C1 segment of cervical spinal cord (tissue), 14 donors: ENCODE measurements at places on chromosomes 5 and 9.

- DNase-seq, result peak; percentile 65
These were observed 53.4 kb downstream of the TENT4A start for GRCh38 chr5:6766604-6767093.

DNA sequence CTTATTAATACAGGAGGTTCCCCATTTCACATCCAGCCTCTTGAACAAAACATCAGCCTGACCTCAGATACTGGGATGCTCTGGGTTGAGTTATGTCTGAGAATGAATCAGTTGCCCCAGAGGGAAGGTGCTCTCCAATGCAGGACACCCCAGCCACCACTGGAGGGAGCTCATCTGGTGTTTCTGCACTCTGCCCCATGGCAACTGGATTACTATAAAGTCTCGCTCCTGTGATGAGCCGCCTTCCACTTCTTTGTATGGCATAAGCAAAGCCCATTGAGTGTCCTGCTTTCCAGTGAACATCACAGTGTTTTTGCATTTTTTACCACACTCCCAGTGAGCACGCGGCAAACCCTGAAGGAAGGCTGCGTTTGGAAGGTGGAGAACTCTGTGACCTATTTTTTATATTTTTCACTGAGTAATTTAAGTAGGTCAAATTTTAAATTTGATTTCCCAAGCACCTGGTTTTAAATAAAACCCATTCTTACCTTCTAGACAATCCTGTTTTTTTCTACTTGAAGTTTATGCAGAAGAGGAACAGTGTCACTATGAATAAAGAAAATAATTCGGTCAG is 176.9 kb upstream of the WWC1 start:
- DNase-seq, result peak; percentile 5

DNA sequence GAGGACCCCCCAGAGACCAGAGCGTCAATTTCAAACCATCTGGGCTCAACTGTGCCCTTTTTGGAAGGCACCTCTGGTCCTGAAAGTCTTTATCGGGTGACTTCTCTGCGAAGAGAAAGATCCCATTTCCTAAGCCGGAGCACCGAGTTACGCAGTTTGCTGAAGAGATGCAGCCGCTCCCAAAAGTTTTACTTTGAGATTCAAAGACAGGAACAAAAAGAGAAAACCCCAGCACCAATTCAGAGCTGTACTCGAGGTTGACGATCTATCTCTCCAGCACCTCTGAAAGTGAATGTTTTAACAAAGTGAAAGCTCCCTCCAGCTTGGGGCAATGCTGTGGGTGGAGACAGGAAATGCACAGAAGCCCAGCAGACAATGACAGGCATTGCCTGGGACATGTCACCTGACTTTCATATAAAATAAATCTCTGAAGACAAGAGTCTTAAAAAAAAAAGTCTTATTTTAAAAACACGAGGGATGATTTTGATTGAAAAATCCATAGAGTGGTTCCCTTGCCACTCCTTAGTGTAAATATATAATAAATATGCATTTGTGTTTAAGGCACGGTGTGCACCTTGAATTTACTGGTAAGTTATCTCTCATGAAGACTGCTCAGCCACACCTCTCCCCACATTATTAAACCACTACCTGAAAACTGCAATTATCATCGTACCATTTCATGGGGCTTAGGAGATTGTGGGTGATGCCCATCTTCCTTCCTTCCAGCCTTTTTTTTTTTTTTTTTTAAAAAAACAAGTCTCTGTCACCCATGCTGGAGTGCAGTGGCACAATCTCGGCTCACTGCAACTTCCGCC is 79.9 kb downstream of the FNBP1 start:
- no peak for DNase-seq

GRCh38 chr5:162174358-162174974 is 106.9 kb downstream of the GABRG2 start:
- no peak for DNase-seq

GRCh38 chr9:115531410-115532125 is 413.6 kb upstream of the TNC start:
- no peak for DNase-seq
